Islet precursor cell (in vitro differentiated cells): ENCODE measurements at places on chromosomes 5 and 9.

- DNase-seq = no peak
Measured at GRCh38 chr5:6468104-6468503, 19.4 kb downstream of the UBE2QL1 start.

DNA sequence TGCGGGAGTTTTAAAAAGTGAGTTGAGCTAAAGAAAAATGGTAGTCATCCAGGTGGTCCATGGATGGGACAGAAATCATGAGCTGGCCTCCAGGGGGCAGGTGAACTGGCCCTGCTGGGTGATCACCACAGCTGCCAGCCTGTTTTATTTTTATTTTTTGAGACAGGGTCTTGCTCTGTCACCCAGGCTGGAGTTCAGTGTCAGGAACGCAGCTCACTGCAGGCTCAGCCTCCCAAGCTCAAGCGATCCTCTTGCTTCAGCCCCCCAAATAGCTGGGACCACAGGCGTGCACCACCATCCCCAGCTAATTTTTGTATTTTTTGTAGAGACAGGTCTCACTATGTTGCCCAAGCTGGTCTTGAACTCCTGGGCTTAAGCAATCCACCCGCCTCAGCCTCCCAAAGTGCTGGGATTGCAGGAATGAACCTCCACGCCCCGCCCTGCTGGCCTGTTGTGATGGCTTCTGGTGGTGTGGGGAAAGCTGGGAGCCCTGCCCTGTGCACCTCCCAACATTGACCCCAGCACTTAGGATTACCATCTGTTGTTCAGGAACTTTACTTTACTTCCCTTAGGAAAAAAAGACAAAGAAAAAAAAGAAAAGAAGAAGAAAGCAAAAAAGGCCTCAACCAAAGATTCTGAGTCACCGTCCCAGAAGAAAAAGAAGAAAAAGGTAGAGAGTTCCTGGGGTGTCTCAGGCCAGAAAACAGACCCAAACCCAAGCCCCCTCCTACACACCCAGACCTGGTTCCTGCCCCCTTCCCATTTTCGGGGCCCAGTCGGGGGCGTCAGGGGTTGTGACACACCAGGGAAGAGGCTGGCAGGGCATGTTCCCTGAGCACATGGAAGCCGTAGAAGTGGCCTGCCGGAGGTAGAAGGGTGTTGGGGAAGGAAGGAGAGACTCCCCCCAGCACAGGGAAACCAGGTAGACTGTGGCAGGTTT lies 14.7 kb downstream of the CD74 start:
- no peak for DNase-seq

- DNase-seq = no peak
Measured at GRCh38 chr5:637581-638450, 25.7 kb downstream of the CEP72 start.

GRCh38 chr9:123127512-123128075 lies 94.1 kb downstream of the GPR21 start:
- no peak for DNase-seq

DNA sequence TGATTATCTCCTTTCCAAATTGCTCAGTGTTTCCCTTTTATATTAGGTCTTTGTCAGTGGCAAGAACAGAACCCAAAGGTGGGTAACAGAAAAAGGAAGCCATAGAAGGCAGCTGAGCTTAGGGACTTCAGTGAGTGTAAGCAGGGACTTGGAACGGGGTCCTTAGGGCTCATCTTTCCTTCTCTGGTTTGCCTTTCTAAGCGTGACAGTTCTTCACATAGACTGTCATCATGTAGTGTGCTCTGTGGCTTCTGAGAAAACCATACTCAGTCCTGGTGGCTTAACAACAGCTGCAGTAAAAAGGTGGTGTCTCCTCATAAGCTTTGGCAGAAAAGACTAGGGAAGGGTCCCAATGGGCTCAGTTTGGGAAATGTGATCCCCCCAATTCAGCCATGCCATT lies 108.8 kb downstream of the SLC12A2 start:
- no peak for DNase-seq

DNA sequence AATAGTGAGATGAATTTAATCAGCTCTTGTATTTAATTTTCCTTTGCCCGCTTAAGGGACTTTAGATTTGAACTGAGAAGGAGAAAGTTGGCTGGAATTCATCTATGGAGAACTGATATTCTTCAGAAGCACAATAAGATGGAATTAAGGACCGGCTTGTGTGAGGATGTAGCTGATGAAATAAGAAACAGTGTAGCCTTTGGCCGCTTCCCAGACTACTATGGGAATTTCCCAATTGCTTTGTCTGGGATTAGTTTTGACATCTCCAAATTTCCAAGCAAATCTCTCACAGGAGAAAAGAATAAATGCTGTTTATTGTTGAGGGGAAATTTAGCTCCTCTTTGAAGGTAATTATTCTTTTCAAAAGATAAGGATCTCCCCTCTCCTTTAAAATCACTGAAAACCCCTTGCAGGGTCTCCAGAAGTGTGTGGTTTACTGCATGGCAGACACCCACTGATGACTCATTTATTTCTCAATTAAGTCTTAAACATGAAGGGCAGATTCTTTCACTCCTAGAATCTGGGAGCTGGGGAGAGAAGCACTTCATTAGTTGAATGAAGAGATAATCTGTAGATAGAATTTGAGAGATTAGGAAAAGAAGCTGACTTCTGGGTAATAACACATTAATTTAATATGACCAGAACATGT lies 606.5 kb upstream of the ADAMTS16 start:
- no peak for DNase-seq

DNA sequence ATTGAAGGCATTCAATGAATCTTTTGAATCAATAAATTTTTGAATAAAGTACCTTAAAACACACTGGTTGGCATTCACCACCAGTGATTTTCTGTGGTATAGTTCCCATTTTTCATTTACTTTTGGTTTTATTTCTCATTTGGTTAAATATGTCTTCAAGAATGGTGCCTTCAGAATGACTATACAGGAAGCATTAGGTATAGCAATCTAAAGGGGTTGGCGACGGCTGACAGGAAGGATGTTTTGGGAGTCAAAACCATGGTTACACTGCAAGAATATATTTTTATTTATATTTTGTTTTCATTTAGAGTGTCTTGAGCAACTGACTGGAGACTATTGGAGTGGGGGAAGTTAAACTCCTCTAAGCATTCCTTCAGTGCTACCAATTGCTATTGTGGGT lies 235.7 kb downstream of the HTR1A start:
- no peak for DNase-seq

DNA sequence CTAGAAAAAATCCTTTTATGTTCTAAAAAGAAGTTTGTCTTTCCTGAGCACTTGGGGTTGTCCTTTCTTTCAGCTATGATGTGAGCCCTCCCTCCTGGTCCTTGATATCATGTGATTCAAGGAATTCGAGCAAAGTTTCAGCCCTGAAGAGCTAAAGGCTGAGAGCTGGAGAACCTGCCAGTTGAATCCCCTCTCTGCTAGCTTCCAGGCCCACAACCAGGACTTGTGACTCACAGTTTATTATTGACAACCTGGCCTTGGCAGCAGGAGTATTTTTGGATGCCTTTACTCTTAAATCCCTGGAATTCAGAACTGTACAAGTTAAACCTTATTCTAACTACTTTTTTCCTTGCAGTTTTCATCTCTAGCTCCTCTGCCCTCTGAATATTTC lies 182.8 kb downstream of the SPOCK1 start:
- DNase-seq = peak; percentile 47

DNA sequence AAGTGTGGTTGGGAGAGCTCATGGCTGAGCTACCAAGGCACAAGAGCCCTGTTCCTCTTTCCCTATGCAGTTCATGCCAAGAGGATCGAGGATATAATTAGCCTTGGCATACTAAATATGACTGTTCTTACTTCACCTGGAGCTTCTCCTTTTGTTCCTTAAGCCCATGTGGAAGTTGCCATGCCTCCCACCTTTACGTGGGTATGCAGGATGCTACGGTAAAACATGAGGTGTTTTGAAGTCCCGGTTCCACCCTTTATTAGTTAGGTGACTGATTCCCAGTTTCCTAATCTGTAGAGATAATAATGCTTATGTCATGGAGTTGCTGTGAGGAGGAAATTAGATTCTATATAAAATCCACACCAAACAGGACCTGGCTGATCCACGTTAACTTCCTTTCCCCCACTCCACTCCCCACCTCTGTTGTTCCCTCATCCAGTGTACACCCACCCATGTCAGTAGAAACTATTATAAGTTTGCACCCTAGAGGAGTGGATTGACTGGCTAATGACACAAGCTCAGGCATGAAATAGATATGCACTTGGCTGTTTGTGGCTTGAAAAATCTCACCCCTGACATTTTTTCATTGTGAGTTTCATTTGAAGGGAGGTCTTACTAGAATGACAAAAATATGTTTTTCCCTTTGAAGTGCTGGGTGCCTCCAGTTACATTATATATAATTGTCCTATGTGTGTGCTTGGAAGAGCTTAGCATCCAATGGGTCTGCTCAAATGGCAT lies 36.8 kb upstream of the SHOC1 start:
- DNase-seq = no peak

GRCh38 chr5:170302653-170303501 lies 5.3 kb upstream of the LCP2 start:
- DNase-seq = peak; percentile 57

DNA sequence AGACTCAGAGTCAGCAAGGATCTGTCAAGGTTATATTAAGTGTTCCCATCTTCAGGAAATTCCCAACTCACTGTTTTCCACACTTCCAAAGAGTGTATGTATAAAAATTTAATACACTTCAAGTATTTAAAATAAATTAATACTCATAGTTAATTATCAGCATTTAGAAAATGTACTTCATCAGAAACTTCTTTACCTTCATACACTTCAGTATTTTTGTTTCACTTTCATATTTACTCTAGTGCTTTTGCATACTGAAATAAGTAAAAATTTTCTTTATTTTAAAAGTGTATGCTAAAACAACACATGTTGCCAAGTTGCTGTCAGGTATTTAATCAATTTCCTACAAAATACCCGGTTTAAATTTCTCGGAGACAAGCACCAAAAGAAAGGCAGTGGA lies 16.5 kb downstream of the RICTOR start:
- DNase-seq = no peak

DNA sequence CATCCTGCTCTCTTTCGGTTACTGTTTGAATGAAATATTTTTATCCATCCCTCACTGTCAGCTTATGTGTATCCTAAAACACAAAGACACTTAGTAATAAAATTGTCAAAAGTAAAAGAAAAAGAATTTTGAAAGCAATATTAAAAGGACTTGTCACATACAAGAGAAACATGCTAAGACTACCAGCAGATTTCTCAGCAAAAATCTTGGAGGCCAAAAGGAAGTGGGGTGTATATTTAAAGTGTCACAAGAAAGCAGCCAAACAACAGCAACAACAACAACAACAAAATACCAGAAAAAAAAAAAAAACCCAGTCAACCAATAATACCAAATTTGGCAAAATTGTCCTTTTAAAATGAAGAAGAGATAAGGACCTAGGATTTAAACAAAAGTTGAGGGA lies 678.7 kb upstream of the TYRP1 start:
- no peak for DNase-seq

DNA sequence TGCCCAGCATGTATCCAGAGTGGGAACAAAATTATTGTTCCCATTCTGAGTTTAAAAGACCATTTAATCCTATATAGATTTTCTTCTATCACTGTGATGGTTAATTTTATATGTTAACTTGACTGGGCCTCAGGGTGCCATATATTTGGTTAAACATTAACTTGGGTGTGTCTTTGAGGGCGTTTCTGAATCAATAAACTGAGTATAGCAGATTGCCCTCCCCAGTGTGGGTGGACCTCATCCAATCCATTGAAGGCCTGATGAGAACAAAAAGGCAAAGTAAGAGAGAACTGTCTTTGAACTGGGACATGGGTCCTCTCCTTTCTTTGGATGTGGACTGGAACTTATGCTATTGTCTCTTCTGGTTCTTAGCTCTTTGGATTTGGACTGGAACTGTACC lies 17.3 kb downstream of the RIOK2 start:
- DNase-seq = no peak

DNA sequence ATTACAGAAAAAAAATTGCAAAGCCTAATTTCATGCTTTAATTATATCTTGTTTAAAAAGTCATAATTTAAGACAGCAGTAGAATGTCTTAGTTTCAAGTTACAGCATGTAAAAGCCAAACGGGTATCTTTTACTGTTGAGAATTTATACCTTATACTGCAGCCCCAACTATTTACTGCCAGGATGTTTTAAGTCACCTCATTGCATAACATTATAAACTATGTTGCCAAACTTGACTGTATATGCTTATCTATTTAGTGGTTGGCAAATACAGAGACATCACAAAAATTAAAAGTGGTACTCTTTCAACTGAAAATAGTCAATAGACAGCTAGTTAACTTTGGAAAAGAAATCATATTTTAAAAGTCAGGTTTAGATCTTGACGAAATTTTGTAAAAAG lies 119.5 kb downstream of the EDIL3 start:
- DNase-seq = no peak

DNA sequence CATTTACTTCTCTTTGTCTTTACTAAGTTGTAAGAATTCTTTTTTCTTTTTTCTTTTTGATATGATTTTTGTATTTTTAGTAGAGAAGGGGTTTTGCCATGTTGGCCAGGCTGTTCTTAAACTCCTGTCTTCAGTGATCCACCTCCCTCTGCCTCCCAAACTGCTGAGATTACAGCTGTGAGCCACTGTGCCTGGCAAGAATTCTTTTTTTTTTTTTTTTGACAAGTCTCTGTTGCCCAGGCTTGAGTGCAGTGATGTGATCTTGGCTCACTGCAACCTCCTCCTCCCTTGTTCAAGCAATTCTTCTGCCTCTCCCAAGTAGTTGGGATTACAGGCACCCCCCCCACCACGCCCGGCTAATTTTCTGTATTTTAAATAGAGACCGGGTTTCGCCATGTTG lies 9.9 kb downstream of the NPM1 start:
- no peak for DNase-seq

DNA sequence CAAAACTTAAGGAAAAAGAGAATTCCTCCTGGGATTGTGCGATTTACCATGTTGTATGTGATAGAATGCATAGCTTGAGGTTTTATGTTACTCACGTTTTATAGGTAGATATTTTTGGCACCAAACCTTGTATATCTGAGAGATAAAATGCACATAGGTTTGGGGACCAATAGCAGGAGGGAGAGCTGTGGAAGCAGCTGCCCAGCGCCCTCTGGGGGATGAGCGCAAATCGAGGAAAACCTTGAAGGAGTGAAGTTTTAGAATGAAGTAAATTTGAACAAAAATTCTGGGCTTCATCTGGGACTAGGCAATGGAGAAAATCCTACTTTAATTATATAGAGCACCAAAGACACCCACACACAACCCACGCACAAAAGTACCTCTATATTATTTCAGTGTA lies 197.0 kb downstream of the ADCY2 start:
- DNase-seq = no peak
